ENCODE measurements at places on chromosomes 13 and 19. TPM values are rescaled to one million over a fixed set of nuclear protein-coding genes. Genes with fewer than 3 reads are reported as not detected.
A peak's percentile ranks its signal among the peaks of the same experiment; 100 is the strongest.

SERP2 gene
- total RNA-seq, result 13.8 TPM

MBD3L3 gene
- total RNA-seq, result not detected

DNA sequence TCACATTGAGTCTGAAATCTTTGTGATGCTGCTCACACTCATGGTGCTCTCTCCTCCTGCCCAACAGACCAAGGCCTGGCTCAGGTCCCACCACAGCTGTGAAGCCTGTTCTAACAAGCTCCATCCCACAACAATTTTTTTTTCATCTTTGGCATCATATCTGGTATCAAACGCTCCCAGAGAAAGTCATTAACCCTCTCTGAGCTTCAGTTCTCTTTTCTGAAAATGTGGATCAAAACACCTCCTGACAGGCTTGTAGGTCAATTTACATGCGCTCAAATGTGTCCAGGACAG, 224.4 kb downstream of the LACC1 start:
- H3K27me3 ChIP-seq, result no peaks in the 10 kb centered on the region
- peaks cover 30% of the 10 kb centered on the region for H3K4me1 ChIP-seq
- H3K36me3 ChIP-seq, result no peaks in the 10 kb centered on the region
- no peak for DNase-seq
- no peak overlapping the region for H3K4me3 ChIP-seq
- no peak overlapping the region for H3K27ac ChIP-seq

DNA sequence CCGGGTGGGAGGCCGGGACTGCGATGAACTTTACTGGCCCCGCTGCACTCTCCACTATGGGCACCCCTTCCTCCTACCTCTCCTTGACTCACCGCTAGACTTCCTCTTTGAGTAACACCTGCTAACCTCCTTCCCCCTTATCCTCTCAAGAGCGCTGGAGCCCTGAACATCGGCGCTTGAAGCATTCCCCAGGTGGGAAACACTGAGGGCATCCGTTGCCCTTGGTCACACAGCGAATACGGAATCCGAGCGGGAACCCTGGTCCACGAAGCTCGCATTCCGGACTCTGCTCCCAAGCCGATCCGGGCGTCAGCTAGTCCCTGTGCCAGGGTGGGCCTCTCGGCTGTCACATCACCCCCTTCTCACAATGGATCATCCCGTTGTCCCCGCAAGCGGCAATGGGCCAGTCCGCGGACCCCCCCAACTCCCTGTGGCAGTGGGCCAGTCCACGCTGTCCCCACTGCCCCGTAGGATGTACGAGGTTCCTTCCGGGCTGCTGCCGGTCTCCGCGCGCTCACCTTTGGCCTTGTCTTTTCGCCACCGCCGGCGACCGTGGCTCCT, 4.2 kb downstream of the LIPE start:
- no peaks in the 10 kb centered on the region for H3K36me3 ChIP-seq
- peaks cover 40% of the 10 kb centered on the region for H3K4me1 ChIP-seq
- H3K27me3 ChIP-seq, result peaks cover 7% of the 10 kb centered on the region
- DNase-seq, result no peak
- peak overlapping the region; percentile 57 for H3K4me3 ChIP-seq

DNA sequence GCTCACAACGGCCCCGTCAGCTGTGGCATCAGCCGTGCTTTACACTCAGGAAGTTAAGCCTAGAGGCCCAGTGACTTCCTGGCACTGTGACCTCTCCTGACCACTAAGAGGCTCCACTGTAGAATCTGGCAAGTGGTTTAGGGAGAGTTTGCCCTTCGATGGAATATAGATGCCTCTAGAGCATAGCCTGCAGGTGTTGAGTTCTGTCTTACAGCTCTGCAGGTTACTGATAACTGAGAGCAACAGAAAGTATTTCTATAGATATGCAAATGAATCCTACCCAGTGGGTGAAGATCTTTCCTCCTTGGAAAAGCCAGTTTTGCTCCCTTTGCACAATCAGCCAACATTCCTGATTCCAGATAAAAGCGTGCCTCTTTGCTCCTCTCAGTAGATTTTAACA, 35.8 kb downstream of the ATP12A start:
- DNase-seq, result no peak
- H3K4me3 ChIP-seq, result no peak overlapping the region
- no peaks in the 10 kb centered on the region for H3K4me1 ChIP-seq
- H3K27ac ChIP-seq, result no peak overlapping the region

DNA sequence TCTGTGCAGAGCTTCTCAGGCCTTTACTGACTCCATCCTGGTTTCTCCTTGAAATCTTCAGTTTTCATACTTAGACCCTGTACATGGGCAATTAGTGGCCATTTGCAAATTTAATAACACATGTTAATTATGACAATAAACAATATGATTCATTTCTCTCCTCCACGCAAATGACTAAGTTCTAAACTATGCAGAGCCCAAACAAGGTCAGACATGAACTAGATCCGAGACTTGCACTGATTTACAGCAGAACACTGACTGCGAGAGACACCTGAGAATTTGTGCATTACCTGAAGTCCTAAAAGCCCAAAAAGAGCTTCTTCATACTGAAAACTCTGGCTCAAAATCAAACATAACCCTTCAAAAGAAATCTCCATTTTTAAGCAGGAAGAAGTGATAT, 521.8 kb downstream of the MYO16 start:
- no peak overlapping the region for H3K27ac ChIP-seq
- DNase-seq, result no peak

- H3K4me3 ChIP-seq, result peak overlapping the region; percentile 37
- H3K27me3 ChIP-seq, result no peaks in the 10 kb centered on the region
- no peak for DNase-seq
- peaks cover 20% of the 10 kb centered on the region for H3K4me1 ChIP-seq
- peak overlapping the region; percentile 38 for H3K27ac ChIP-seq
These were observed 977 bp downstream of the EPHX3 start for GRCh38 chr19:15231271-15231670.

DNA sequence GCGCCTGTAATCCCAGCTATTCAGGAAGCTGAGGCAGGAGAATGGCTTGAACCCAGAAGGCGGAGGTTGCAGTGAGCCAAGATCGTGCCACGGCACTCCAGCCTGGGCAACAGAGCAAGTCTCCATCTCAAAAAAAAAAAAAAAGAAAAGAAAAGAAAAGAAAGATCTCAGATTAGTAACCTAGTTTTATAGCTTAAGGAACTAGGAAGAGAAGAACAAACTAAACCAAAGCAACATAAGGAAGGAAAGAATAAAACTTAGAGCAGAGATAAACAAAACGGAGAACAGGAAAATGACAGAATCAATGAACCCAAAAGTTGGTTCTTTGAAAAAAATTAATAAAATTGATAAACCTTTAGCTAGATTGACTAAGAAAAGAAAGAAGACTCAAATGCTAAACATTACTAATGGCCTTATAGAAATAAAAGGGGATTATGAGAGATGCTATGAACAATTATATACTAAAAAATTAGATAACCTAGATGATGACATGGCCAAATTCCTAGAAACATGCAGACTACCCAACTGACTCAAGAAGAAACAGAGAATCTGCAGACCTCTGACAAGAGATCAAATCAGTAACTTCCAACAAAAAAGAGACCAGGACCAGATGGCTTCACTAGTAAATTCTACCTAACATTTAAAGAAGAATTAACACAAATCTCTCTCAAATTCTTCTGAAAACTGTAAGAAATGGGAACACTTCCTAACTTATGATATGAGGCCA, 68.2 kb downstream of the CDADC1 start:
- H3K27me3 ChIP-seq, result no peaks in the 10 kb centered on the region
- no peak for DNase-seq
- H3K4me1 ChIP-seq, result peaks cover 35% of the 10 kb centered on the region
- no peaks in the 10 kb centered on the region for H3K36me3 ChIP-seq
- H3K4me3 ChIP-seq, result no peak overlapping the region
- no peak overlapping the region for H3K27ac ChIP-seq
